ENCODE measurements at places on chromosomes 3 and 15.

DNA sequence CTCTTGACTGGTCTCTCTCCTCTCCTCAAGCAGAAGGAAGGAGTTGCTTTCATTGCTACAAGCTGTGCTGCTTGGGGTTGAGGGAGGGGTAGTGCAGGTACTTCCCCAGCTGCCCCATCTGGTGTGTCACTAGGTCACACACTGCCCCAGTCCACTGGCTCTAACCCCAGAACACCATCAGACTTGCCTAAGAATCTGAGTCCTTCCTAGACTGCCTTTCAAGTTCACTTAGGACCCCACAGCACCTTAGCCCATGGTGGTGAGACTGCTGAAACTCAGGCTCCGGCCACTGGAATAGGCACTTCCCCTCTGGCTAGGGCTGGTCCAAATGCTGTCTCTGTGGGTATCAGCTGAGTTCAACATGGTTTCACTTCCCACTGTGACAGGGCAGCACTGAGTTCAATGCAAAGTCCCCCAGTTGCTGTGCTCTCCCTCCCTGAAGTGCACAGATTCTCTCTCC lies 279.7 kb upstream of the GOLGA6L4 start:
- DNase-seq: peak; percentile 33

DNA sequence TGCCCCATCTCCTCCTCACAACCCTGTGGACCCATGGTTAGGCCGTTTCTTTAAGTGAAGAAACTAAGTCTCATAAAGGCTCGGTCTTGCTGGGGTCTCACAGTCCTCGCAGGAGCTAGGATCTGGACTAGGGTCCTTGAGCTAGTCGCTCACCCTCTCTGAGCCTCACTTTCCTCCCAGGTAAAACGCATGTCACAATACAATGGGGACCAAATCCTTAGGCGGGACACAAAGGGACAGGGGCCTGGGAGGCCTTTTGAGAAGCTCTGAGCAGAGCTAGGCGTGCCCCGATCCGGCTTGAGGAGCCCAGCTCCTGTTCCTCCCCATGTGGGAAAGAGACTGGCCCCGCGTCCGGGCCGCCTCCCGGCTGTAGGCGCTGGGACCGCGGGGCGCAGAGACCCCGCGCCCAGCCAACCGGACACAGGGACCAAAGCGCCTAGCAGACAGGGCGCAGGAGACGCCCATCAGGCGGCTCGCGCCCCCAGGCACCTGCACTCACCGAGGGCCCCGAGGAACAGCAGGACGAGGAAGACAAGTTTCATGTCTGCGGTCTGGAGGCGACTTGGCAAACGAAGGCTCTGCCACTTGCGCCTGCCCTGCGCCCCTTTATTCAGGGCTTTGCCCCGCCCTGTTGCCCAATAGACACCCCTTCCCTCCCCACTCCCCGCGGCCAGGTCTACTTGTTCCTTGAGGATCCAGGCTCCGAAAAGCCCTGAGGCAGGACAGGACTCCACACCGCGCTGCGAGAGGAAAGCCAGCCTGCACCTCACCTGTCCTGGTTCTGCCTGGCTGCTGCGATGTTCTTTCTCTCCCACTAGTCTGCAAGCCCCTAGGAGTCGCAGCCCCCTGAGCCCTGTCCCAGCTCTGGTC lies at the start of gene LTF:
LTF (minus strand) TSS at position 580 of the 870 bp plus-strand sequence; CDS start at position 542, 38 bp downstream.
- DNase-seq: no peak

- DNase-seq: no peak
Observed at GRCh38 chr3:175564363-175564762, 705.2 kb downstream of the NAALADL2 start.

DNA sequence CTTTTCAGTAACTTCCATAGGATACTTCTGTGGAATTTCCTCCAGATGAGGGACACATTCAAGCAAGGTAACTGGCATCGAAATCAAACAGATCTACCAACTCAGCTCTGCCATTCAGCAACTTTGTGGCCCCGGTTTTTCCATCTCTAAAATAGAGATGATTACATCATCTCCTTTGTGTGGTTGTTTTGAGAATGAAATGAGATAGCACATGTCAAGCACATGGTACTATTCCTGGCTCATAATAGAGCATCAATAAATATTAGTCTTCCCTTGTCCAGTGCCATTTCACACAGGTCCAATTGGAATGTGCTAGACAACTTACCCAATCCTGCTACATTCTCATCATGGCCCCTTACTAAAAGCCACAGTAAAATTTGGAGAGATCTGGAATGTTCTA lies 24.2 kb upstream of the TM4SF4 start:
- no peak for DNase-seq

GRCh38 chr3:69582044-69582443 lies 157.2 kb upstream of the MITF start:
- no peak for DNase-seq

- DNase-seq: no peak
Observed at GRCh38 chr3:129503471-129504291, 24.8 kb upstream of the RHO start.

- DNase-seq: peak; percentile 92
Observed at GRCh38 chr3:127786353-127787070, 35.8 kb downstream of the MGLL start.

DNA sequence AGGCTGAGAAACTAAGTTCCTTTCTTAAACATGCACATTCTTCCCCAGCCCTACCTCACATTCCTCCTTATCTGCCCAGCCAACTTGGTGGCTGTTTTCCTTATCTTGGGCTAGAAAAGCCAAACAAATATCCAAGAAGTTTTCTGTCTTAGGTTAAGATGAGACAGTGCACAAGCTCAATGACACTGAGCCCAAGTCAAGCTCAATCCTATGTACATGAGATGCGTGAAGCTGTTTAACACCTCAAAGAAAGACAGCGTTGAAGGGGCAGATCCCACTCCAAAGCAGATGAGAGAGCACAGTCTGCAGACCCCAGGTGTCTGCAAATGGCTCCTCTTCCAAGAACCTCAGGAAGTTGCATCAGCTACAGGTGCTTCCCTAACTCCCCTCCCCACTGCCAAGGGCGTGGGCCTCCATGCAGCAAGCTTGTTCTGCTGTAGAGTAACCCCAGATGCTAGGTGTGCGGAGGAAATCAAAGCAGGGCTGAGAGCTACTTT lies 16.6 kb downstream of the LRRC2 start:
- DNase-seq: no peak

GRCh38 chr3:47985381-47985780 lies 30.8 kb downstream of the MAP4 start:
- no peak for DNase-seq

- DNase-seq: peak; percentile 27
Observed at GRCh38 chr3:30426293-30426993, 180.0 kb upstream of the TGFBR2 start.

GRCh38 chr3:179768080-179768479 lies 115.2 kb downstream of the USP13 start:
- peak; percentile 13 for DNase-seq

DNA sequence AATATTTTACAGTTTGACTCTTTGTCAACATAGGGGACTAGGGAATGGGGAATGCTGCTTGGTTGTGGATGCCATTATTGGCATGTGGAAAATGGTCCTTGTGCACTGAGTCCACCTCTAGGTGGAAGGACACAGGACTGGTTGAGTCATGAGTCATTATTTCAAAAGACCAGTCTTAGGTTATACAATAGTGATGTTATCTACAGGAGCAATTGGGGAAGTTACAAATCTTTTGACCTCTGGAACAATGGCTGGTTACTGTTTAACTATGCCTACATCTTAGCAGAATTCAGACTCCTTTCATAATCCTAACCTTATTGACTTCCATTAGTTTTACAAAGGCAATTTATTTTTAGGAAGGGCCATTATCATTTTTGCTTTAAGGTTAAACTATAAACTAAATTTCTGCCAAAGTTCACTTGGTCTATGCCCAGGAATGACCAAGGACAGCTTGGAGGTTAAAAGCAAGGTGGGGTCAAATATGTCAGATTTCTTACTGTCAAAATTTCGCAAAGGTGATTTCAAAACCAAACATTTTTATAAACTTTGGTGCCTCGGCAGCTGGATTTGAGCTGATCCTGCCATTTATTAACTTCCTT lies 11.8 kb upstream of the CCR8 start:
- no peak for DNase-seq

DNA sequence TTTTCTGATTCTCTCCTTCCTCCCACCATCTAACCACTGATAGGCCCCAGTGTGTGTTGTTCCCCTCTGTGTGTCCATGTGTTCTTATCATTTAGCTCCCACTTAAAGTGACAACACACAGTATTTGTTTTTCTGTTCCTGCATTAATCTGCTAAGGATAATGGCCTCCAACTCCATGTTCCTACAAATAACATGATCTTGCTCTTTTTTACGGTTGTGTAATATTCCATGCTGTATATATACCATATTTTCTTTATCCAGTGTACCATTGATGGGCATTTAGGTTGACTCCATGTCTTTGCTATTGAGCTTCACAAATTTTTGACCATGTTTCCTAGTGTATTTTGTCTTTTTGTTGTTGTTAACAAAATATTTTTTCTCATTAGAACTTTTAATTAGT lies 30.6 kb downstream of the VEPH1 start:
- DNase-seq: no peak

GRCh38 chr3:53169045-53169831 lies 8.2 kb downstream of the PRKCD start:
- no peak for DNase-seq

- no peak for DNase-seq
Observed at GRCh38 chr15:33808720-33809457, 159.4 kb upstream of the CHRM5 start.

GRCh38 chr3:65039754-65040210 lies 352.0 kb upstream of the ADAMTS9 start:
- DNase-seq: no peak

DNA sequence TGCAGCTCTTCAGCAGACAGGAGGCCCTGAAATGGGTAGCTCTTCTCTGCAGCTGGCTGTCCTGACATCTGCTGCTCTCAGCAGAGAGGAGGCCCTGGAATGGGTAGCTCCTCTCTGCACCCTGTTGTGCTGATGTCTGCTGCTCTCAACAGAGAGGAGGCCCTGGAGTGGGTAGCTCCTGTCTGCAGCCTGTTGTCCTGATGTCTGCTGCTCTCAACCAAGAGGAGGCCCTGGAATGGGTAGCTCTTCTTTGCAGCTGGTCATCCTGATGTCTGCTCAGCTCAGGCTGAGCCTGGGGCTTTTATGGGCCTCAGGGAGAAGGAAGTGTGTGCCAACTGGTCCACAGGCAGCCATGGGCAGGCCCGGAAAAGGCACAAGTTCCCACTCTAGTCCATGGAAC lies 66.6 kb downstream of the PIK3CB start:
- no peak for DNase-seq

- no peak for DNase-seq
Observed at GRCh38 chr15:23897531-23897930, 210.4 kb upstream of the NDN start.

- DNase-seq: no peak
Observed at GRCh38 chr15:70672081-70672480, 91.3 kb downstream of the UACA start.

DNA sequence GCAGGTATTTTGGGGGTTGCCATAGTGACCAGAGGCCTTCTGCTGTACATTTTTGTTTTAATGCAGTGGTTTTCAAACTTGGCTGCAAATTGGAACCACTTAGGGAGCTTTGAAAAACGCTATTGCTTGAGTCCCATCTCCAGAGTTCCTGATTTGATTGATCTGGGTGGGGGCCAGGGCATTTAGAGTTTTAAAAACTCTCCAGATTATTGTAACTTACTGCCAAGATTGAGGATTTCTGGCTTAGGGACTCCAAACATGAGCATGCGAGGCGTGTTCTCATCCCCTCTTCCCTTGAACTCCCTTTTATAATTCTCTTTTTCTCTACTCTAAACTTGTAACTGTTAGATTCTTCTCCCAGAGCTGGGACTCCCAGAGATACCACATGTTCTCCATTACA lies 340.8 kb upstream of the SUCLG2 start:
- DNase-seq: no peak

- peak; percentile 15 for DNase-seq
Observed at GRCh38 chr3:101216710-101217465, 103.5 kb downstream of the IMPG2 start.

GRCh38 chr3:106067711-106068110 lies 198.9 kb upstream of the CBLB start:
- DNase-seq: no peak

All from transverse colon (tissue), 4 donors.